ENCODE measurements at places on chromosomes 6 and 20.

- no peak for DNase-seq
Measured at GRCh38 chr6:132168961-132169360, 217.8 kb upstream of the CCN2 start.

DNA sequence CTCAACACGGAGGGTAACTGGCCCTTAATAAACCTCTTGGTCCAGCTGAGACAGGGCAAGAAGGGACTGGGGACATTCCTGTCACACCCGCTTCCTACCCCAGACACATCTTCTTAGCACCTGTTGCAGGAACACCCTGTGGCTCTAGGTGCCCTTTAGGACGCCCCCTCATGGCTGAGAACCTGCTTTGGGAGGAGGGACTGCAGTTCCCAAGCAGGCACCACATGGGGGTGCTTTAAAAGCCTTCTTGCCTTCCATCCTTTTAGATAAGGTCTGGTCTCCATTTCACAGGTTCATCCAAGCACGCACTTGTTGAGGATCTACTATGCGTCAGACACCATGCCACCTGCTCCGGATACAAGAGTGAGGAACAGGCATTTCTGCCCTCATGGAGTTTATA is 26.6 kb downstream of the NSFL1C start:
- no peak for DNase-seq

- DNase-seq, result no peak
Measured at GRCh38 chr6:29705389-29706231, 17.6 kb upstream of the HLA-F start.

GRCh38 chr6:142369266-142369665 is 67.5 kb downstream of the ADGRG6 start:
- DNase-seq, result no peak

- no peak for DNase-seq
Measured at GRCh38 chr6:15535495-15536197, 127.2 kb downstream of the DTNBP1 start.

GRCh38 chr20:4689220-4689619 is 32.5 kb upstream of the PRND start:
- DNase-seq, result no peak

GRCh38 chr6:133835901-133836300 is 53.0 kb upstream of the TCF21 start:
- no peak for DNase-seq

- no peak for DNase-seq
Measured at GRCh38 chr6:67818322-67818721, 816.8 kb upstream of the ADGRB3 start.

- DNase-seq, result no peak
Measured at GRCh38 chr20:16317445-16318362, 255.5 kb downstream of the KIF16B start.

GRCh38 chr6:42522036-42522435 is 41.8 kb upstream of the UBR2 start:
- no peak for DNase-seq

DNA sequence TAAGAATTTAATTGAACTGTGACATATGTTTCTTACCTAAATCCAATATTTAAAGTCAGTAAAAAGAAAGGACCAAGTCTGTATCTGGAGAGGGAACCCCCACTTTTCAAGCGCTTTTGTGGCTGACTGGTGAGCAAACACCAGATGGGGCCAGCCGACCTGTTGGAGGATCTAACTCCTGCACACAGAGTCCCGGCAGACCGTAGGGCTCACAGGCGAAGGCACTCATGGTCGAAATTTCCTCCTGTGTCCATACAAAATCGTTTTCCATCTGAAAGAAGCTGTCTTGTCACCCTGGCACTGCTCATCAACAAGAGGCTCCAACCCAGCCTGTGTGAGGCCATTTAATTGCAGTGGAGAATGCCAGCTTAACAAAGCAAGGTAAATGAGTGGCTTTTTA is 94.0 kb downstream of the SCML4 start:
- DNase-seq, result no peak

- no peak for DNase-seq
Measured at GRCh38 chr20:64246616-64247306, 8.8 kb upstream of the PCMTD2 start.

GRCh38 chr20:39326050-39326449 is 363.9 kb downstream of the DHX35 start:
- DNase-seq, result no peak

DNA sequence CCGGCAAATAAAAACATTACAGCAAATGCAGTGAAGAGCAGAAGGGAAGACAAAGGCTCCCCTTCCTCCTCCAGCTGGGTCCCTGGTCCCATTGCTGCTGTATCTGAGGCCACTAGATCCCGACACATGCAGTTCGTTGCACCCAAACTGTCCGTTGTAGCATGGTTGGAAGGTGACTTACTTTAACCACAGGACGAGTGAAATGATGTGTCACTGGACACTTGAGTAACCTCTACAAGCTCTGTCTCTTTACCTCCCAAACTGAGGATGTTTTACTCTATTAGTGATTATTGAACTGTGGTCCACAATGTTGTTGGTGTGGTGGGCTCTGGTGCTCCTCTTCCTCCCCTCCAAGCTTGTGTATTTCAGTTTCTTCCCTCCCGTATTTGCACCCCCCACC is 46.2 kb upstream of the ARMH2 start:
- no peak for DNase-seq

- no peak for DNase-seq
Measured at GRCh38 chr6:5085648-5086293, 630 bp downstream of the PPP1R3G start.

GRCh38 chr6:29510746-29511300 is 23.1 kb upstream of the MAS1L start:
- no peak for DNase-seq

DNA sequence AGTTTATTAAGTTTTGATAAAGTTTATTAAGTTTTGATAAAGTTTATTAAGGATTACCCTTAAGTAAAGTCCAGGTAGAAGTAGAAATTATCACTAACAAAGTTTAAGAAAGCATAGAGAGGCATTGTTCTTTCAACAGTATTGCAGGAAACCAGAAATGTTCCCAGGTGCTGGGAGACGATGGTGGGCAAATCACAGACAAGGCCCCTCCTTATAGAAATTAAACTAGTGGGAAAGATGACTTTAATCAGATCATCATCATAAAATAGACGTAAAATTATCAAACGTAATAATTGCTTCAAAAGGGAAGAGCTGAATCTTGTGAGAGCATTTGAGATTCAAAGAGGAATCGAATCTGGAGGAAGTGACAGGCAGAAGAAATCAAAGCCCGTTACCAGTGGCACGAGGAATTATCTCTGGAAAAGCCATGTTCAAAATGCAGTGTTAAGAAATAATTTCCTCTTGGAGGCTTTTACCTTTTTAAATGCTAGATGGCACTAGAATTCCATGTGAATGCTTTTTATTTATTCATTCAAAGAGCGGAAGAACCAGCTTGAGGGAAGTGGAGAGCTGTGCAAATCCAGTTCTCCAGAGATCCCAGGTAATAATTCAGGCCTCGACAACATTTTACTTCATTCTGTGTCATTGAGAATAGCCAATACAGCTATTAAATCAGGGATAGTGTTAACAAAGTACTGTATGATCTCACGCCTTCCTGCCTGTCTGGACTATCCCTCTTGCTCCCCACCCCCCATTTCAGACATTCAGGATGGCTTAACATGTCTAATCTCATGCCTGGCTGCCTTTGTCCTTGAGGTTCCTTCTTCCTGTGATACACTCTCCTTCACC is 1.0 kb upstream of the APMAP start:
- DNase-seq, result no peak

- DNase-seq, result no peak
Measured at GRCh38 chr20:37299718-37300528, 10.5 kb downstream of the MANBAL start.

- no peak for DNase-seq
Measured at GRCh38 chr6:56996401-56996800, 41.5 kb downstream of the BEND6 start.

GRCh38 chr20:44748005-44748370 is 2.3 kb downstream of the KCNK15 start:
- no peak for DNase-seq

- DNase-seq, result peak; percentile 73
Measured at GRCh38 chr20:36491901-36492617, 49.3 kb upstream of the MYL9 start.

DNA sequence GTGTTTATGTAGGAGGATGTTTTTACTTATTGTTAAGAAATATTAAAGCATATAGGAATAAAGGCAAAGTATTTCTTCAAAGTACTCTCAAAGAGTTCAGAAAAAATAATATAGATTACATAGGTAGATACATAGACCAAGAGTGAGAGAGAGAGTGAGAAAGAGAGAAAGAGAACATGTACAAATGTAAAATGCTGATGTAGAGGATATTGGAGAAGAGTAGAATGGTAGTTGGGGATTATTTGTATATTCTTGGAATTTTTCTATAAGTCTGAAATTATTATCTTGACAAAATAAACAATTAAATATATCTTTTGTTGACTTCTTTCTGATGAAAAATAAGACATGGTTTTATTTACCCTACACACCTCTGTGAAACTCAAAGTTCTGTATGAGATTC is 29.2 kb downstream of the C6orf141 start:
- no peak for DNase-seq

GRCh38 chr20:14707865-14708596 is 370.6 kb upstream of the FLRT3 start:
- no peak for DNase-seq

- no peak for DNase-seq
Measured at GRCh38 chr6:168638468-168639271, 197.7 kb downstream of the SMOC2 start.

DNA sequence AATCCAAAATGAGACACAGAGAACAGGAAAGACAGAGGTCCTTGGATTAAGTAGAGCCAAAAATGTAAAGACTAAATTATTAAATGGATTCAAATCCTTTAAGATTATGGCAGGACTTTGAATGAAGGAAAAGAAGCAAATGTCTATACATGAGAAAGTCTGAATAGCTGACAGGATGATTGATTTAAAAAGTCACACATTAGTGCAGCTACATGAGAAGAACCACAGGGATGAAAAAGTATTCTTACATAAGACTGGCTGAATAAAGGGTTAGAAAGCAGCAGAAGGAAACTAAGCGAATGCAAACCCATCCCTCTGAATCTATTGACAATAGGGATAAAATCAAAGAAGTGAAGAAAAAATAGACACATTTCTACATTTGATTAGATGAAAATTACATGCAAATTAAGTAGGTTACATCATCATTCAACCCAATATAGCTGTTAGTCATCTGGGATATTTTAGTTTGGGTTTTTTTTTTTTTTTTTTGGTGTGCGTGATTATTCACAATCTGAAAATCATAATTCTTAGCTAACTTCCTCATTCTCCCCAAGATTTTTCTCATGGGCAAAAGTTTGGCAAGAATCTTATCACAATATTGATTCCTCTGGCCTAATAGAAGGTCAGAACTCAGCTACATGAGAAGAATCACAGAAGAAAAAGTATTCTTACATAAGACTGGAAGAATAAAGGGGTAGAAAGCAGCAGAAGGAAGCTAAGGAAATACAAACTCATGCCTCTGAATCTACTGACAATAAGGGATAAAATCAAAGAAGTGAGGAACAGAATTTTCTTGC is 845.4 kb downstream of the HACE1 start:
- no peak for DNase-seq

- DNase-seq, result no peak
Measured at GRCh38 chr6:142008016-142008735, 124.5 kb upstream of the GJE1 start.

DNA sequence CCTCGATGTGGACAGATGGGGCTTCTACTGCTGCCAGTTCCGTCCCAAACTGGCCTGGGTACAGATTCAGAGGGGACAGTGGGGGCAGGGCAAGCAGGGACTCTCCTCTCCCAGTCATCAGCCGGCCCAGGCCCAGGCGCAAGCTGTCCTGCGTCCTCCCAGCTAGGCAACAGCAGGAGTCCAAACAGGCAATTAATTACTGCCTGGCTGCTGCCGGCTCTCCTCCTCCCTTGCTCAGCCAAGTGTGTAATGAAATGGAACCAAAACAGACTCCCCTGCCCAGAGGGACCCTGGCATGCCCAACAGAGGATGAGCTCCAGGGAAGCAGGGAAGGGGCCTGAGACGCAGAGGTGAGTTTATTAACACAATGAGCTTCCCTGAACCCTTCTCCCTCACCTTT is 17.8 kb upstream of the SLC32A1 start:
- DNase-seq, result no peak

GRCh38 chr6:56616967-56617366 is 25.7 kb downstream of the DST start:
- DNase-seq, result no peak

- no peak for DNase-seq
Measured at GRCh38 chr6:105588123-105588710, 185.3 kb upstream of the PREP start.

DNA sequence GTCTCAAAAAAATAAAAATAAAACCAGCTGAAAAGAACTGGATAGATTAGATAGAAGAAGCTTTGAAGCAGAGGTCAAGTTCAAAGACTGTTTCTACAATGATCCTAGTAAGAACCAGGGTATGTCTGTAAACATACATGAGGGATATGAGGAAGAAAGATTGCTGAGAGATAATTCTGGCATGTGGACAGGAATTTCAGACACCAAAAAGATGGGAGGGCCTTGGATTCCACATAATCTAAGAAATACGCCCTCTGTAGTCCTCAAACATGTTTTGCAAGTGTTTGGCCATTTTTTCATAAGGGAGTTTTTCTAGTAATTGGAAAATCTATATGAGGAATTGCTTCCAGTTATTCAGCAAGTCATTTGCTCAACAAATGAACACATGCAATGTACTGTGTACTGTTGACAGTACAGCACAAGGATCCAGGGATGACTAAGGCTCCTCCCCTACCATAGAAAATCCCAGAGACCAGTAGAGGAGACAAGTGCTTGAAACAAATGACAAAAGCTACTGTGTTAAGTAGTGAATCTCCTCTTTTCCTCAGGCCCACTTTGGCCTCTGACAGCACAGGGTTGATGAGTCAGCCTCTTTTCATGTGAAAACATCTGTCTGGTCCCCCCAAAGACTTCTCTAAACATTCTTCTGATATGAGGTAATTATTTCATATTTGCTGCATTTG is 795.9 kb downstream of the MAFB start:
- no peak for DNase-seq

- no peak for DNase-seq
Measured at GRCh38 chr20:25218109-25218486, 22.6 kb downstream of the ENTPD6 start.
